Lung (tissue), 17 donors: ENCODE measurements at places on chromosomes 7 and 10. TPM values are rescaled to one million over a fixed set of nuclear protein-coding genes. Genes with fewer than 3 reads are reported as not detected.

The ATRNL1 gene
- 0.40 TPM for total RNA-seq

GRCh38 chr10:124217031-124217430, 123.6 kb upstream of the CHST15 start:
- H3K4me3 ChIP-seq: no peak overlapping the region
- no peaks in the 10 kb centered on the region for H3K36me3 ChIP-seq
- H3K4me1 ChIP-seq: peaks cover 5% of the 10 kb centered on the region
- no peak for DNase-seq
- H3K27ac ChIP-seq: no peak overlapping the region
- H3K27me3 ChIP-seq: no peaks in the 10 kb centered on the region

DNA sequence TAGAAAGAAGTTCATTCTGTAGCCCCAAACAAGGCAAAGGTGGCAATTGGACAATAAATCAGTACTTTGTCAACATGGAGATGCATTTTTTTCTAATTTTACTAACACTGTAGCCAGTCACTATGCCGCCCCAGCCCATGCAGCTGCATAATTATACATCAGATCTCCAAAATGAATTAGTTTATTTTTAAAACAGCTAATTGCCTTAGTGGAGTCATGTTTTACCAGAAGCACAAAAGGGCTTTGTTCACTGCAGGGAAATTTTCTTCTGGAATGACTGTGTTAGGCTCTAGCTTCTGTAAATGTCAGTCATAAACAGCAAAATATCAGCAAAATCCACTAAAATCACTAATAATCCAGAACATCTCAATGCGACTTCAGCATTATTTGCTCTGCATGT, 20.1 kb upstream of the HDAC9 start:
- no peak overlapping the region for H3K4me3 ChIP-seq
- no peaks in the 10 kb centered on the region for H3K36me3 ChIP-seq
- DNase-seq: no peak
- H3K27me3 ChIP-seq: no peaks in the 10 kb centered on the region
- H3K4me1 ChIP-seq: peaks cover 1% of the 10 kb centered on the region
- no peak overlapping the region for H3K27ac ChIP-seq

DNA sequence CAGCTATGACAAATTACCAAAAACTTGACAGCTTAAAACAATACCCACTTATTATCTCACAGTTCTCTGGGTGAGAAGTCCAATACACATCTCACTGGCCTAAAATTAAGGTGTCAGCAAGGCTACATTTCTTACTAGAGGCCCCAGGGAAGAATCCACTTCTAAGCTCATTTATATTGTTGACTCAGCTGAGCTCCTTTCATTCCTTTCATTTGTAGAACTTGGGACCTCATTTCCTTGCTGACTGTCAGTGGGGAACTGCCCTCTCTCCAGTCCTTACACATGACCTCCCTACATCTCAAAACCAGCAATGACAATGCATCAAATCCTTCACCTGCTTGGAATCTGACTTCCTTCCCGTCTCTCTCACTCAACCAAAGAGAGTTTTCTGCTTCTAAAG, 240.3 kb downstream of the IPMK start:
- H3K27ac ChIP-seq: no peak overlapping the region
- no peaks in the 10 kb centered on the region for H3K4me1 ChIP-seq
- H3K36me3 ChIP-seq: no peaks in the 10 kb centered on the region

GRCh38 chr10:6625428-6625827, 45.4 kb upstream of the PRKCQ start:
- no peaks in the 10 kb centered on the region for H3K36me3 ChIP-seq
- no peaks in the 10 kb centered on the region for H3K4me1 ChIP-seq
- DNase-seq: no peak
- peaks cover 2% of the 10 kb centered on the region for H3K27me3 ChIP-seq
- H3K27ac ChIP-seq: no peak overlapping the region
